Kidney (tissue), 22 donors: ENCODE measurements at places on chromosomes 11 and 22. TPM values are rescaled to one million over a fixed set of nuclear protein-coding genes. Genes with fewer than 3 reads are reported as not detected.
A peak's percentile ranks its signal among the peaks of the same experiment; 100 is the strongest.

SLN gene
- not detected for total RNA-seq

MRGPRF gene
- total RNA-seq: 9.3 TPM

MN1 gene
- 3.2 TPM for total RNA-seq

OR52N4 gene
- total RNA-seq: 0.60 TPM

C1QTNF6 gene
- total RNA-seq: 8.0 TPM

EIF4ENIF1 gene
- 39.1 TPM for total RNA-seq

FAM180B gene
- total RNA-seq: not detected

DYNC2H1 gene
- 30.9 TPM for total RNA-seq

RNF141 gene
- total RNA-seq: 35.8 TPM

ACTN3 gene
- total RNA-seq: 0.16 TPM

SHISAL1 gene
- 1.1 TPM for total RNA-seq

C22orf39 gene
- total RNA-seq: 27.1 TPM

SPON1 gene
- 77.9 TPM for total RNA-seq

SHISA8 gene
- total RNA-seq: 0.35 TPM

NCR3LG1 gene
- total RNA-seq: 4.5 TPM

- DNase-seq: no peak
These were observed 56.5 kb upstream of the BLID start for GRCh38 chr11:122172352-122173073.

GRCh38 chr11:11420899-11421285 lies 67.8 kb upstream of the CSNK2A3 start:
- no peak for DNase-seq

DNA sequence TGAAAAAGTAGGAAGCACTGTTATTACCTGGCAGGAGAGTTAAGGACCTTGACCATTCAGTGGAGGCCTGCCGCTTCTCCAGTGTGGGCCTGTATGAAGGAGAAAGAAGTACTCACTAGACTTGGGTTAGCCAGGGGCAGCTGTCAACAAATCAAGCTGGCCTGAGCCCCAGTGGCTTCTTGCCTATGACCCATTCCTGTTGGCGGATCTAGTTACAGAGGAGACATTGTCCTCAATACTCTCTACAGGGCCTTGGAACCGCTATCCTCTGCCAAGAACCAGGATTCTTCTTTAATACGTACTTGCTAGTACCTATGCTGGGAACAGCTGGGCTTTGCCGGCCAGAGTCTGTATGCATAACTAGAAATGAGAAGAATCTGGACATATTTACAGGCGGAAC lies 68.1 kb downstream of the ALX4 start:
- DNase-seq: no peak

- no peak for DNase-seq
These were observed 1034.3 kb downstream of the LRRC4C start for GRCh38 chr11:40425168-40425567.

- DNase-seq: no peak
These were observed 444.4 kb downstream of the BUD13 start for GRCh38 chr11:116328391-116328790.

GRCh38 chr11:65156926-65157325 lies 13.1 kb upstream of the SPDYC start:
- no peak for DNase-seq

DNA sequence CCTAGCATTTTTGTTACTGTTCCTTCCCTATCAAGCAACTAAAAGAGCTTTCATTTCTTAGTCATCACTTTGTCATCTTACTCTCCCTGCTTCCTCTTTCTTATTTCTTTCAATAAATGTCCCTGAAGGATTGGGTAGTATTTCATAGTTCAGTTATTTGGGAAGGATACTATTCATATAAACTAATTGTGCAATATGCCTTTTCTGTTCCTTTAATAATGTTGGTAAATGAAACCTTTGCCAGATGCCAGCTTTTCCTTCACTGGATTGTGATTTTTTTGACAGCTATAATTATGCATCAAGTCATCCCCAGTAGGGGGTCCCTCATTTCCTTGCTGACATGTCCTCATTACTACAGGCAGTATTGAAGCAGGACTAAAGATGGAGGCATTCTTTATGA lies 101.7 kb downstream of the ATM start:
- no peak for DNase-seq

GRCh38 chr11:73236854-73237253 lies 18.8 kb downstream of the P2RY2 start:
- DNase-seq: no peak

DNA sequence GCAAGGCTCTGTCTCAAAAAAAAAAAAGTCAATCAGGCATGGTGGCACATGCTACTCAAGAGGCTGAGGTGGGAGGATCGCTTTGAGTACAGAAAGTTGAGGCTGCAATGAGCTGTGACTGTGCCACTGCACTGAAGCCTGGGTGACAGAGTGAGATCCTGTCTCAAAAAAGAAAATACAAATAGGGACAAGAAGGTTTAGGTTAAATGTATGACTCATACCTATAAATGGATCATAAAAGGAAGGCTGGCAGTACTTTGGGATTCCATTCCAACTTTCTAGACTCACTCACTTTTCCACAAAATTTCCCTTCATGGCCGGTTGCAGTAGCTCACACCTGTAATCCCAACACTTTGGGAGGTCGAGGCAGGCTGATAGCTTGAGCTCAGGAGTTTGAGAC lies 25.6 kb upstream of the OSBP start:
- no peak for DNase-seq

DNA sequence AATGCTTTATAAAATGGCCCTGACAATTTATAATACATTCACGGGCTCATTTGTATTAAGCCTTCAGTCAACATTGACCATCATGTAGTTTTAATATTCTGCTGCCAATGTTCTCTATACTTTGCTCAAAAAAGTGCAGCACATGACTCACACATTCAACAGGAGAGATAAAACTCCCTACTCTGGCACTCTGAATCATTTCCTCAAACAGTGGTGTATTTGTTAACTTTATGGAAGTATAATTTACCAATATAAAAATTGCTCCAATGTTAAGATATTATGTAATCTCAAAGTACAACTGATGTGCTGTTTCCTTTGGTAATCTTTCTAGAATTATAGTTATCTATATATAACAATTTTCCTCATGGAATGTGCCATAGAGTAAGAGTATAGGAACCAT lies 39.9 kb downstream of the MAML2 start:
- DNase-seq: no peak

- DNase-seq: no peak
These were observed 80.9 kb upstream of the MYO18B start for GRCh38 chr22:25661073-25661472.

DNA sequence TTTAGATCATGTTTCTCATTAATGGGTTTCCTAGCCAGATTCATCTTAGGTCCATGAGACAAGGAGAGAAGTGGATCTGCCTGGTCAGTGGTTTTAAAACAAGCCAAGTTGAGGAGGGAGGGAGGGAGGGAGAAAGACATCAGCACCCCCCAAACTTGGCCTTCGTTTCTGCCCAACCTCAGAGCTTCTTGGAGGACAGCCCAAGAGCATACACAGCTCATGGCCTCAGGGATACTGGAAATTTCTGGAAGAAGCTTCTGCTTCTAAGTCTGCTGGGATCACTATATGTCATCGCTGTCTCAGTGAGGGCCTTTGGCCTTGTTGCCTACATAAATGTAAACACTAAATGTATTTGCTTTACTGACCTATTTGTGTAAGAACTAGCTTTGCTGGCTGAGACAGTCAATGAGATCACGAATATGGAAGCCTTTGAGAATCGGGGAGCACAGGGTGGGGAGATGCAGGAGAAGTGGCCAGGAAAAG lies 375.1 kb downstream of the BUD13 start:
- DNase-seq: no peak

DNA sequence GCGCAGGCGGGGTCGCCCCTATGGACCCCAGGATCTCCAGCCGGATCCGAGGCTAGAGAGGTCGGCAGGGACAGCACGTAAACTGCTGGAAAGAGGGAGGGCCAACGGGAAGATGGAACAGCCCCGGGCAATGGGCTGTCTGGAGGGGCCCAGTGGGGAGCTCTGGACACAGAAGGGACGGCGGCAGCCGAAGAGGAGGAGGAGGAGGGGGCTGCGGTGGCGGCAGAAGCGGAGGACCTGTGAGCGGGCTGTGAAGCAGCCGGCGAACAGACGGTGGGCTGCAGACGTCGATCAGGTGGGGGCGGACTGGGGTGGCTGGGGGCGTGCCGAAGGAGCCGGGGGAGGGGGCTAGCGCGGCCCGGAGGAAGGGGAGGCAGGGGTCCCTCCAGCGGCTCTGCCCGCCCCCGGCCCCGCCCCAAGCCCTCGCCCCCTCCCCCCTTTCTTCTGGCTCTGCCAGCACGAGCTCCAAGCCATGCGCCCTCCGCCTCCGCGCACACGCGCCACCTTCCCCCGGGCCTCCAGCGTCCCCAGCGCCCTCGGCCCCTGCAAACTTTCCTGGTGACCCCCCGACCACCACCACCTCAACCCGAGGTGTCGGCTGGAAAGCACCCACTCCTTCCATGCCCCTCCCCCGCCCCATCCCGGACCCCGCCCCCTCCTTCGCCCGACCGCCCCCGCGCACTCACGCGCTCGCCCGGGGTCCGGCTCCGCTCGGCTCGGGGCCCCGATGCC lies 432 bp downstream of the TNKS1BP1 start:
- DNase-seq: peak; percentile 74

DNA sequence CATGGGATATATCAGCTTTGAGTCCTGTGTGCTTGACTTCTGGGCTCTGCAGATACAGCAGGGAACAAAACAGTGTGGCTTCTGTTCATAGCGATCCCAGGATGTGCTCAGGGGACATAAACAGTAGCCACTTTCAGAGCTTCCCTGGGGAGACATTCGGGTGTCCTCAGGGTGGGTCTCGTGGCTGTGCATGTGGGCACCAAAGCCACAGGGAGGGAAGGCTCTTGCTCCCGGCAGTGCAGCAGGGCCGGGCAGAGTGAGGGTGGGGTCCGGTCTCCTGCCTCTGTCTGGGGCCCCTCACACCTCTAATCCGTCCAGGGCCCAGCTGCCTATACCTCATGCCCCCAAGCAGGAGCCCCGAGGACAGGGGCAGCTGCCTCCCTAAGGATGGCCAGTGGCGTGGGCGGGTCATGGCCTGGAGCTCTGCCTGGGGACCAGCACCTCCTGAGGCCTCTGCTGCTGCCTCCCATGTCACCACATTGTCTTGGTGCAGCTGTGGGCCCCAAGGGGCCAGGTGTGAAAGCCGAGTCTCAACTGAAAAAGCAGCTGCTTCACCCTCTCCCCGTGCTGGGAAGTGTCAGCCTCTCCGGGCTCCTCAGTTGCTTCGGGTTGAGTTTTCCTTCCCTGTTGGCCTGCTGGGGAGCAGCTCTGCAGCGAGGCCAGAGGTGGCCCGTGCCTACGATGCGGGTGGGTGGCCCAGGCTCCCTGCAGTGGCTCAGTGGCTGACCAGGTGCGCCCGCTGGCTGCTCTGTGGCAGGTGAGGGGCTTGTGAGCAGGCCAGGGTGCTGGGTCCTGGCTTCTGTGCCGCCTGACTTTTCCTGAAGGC lies 3.8 kb downstream of the TPCN2 start:
- no peak for DNase-seq

DNA sequence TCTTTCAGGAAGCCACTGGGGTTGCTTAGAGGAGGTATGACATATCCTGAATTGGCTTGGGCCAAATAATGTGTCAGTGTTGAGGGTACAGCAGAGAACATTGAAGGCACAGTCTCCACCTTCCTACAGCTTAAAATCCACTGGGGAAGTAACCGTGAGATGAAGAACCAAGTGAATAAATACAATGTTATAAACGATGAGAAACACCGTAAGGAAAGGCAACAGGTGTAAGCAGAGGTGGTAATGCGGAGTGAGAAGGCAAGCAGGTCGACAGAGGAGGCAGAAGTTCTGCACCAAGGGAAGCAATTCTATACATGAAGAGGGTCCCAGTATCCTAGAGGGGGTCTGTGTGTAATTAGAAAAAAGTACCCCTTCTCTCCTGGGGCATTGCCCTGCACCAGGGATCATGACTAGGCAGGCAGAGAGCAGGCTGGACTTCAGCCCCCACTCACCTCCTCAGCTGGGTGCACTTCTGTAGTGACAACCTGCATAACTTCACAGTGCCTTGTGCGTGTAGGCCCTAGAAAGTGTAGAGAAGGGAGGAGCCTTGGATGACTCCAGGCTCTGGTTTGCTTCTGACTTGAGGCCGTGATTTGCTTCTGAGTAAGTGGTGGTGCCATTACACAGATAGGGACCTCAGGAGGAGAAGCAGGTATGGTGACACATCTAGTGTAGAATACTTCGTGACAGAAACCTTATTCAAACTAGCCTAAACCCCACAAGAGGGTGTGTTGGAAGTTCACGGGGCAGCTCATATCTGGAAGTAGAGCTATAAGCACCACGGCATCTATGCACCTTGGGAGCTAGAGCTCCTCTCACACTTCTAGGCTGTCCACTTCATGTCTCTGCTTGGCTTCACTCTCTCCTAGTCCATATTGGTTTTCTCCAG lies 4.9 kb downstream of the MYOD1 start:
- peak; percentile 6 for DNase-seq

DNA sequence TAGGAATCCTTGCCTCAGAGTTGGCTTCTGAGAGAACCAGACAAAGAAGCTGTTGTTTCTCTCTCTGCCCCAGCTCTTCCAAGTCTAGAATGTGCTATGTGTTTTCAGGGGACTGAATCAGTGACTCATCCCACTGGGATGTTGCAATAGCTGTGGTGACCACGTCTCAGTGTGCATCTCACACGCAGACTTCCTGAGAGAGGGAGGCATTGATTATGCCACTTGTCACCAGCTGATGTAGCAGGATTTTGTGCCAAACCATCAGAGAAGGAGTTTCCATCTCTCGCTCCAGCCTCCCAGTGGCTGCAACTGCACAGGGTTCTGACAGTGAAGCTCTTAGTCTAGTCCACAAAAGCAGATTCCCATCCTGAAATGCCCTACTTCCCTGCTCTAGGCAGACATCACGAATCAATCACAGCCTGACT lies 455.8 kb downstream of the MIAT start:
- no peak for DNase-seq

DNA sequence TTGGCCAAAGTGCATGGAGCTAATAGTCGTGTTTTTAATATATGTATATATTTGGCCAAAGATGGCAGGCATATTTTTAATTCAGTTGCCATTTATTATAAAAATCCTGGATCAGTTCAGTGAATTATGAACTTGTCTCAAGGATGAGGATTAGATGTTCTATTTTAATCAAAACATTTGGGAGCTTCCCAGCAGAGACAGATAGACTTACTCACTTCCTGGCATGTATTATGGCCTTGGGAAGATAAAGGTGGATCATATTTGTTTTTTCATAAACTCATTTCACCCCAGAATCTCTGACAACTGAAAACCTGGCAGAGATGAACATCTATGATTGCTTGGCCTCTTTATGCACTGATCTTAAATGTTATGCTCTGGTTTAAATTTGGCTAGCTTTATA lies 148.8 kb downstream of the NCAM1 start:
- no peak for DNase-seq

GRCh38 chr11:61553373-61554171 lies 27.3 kb downstream of the SYT7 start:
- peak; percentile 78 for DNase-seq
